MG63 (cell line): ENCODE measurements at places on chromosomes 6 and 20. TPM values are rescaled to one million over a fixed set of nuclear protein-coding genes. Genes with fewer than 3 reads are reported as not detected.

Gene TSHZ2
- not detected in 2 replicates for total RNA-seq

Gene SAMD3
- total RNA-seq, result not detected in 2 replicates

Gene GUCA1A
- total RNA-seq, result not detected in 2 replicates

Gene RFX6
- not detected in 2 replicates for total RNA-seq

Gene TAAR2
- not detected in 2 replicates for total RNA-seq

Gene KIZ
- 4.8 and 11.2 TPM in 2 replicates for total RNA-seq

Gene IBTK
- total RNA-seq, result 28.8 and 44.3 TPM in 2 replicates

Gene MYO6
- total RNA-seq, result 3.5 and 4.1 TPM in 2 replicates

Gene KCNG1
- total RNA-seq, result 65.9 and 68.9 TPM in 2 replicates

Gene APCDD1L
- total RNA-seq, result not detected in 2 replicates

Gene SALL4
- not detected in 2 replicates for total RNA-seq

Gene NKAPL
- total RNA-seq, result not detected in 2 replicates

Gene EFCAB8
- total RNA-seq, result not detected in 2 replicates

GRCh38 chr6:157139054-157139708 is 184.1 kb downstream of the TMEM242 start:
- DNase-seq, result no peak

GRCh38 chr6:110410511-110410910 is 4.9 kb downstream of the DDO start:
- DNase-seq, result no peak

DNA sequence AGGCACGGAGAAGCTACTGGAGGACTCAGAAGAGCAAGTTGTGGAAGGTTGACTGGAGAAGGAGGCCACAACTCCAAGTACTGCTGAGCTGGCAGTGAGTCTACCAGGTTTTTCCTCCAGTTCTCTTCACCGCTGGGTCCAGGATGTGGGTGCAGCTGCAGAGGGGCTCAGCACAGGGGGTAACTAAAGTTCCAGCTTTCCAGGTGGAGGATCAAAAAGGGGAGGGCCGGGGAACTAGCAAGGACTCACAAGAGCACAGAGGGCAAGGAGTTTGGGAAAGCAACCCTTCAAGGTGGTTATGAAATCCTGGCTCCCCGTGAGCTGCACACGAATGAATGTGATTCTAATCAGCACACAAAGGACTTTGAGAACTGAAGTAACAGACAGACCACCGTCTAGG is 194.2 kb upstream of the GMDS start:
- DNase-seq, result no peak

DNA sequence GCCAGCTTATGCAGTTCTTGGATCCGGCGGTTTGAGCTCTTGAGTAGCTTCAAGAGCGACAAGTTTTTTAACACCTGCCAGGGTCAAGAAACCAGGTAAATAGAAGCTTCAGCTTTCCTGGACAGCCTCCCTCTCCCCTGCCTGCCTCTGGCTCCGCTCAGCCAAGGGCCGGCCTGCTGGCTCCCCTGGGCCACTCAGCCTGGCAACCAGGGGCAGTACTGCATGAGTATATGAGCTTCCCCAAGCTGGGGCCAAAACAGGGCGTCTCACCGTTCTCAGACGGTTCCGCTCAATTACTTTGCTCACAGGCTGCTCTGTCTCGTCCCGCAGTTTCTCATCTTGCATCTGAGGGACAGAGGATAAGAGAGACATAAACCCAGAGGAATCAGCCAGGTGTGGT is 856 bp downstream of the TP53TG5 start:
- no peak for DNase-seq

GRCh38 chr6:21431526-21431925 is 162.0 kb upstream of the SOX4 start:
- DNase-seq, result no peak

DNA sequence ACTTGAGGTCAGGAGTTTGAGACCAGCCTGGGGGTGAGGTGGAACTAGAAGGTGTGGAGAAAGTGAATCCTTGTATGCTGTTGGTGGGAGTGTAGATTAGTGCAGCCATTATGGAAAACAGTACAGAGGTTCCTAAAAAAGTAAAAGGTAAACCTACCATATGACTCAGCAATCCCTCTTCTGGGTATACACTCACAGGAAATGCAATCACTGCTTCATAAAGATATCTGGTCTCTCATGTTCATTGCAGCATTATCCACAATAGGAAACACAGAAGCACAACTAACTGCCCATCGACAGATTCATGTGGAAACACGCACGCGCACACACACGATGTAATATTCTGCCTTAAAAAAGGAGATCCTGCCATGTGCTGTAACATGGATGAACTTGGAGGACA is 66.7 kb downstream of the CDC5L start:
- no peak for DNase-seq

DNA sequence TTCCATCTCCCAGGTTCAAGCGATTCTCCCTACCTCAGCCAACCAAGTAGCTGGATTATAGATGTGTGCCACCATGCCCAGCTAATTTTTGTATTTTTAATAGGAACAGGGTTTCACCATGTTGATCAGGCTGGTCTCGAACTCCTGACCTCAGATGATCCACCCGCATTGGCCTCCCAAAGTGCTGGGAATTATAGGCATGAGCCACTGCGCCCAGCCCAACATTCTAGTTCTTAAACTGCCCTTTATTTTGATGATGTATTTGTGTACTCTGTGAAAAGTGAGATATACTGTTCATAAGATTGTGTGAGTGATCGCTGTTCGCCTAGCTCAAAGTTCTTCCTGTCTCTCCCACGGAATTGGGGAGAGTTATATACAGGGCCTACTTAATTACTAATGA is 93.1 kb downstream of the HFE start:
- no peak for DNase-seq

GRCh38 chr6:90695316-90695715 is 108.4 kb upstream of the MAP3K7 start:
- DNase-seq, result no peak

DNA sequence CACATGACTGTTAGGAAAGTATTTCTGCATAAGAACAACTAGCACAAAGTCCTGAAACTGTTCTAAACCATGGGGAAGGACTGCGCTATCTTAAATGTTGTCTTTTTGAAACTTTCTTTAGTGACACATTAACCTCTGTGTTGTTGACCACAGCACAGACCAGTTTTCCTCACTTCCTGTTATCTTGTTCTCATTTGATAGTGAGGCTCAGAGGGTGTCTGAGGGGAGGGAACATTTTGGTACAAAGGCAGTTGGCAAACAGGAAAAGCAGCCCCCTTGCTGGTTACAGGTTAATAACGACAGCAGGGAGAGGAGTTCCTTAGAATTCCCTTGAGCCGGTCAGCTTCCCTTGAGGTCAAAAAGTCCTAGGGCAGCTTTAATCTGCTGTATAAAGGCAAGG is 143.5 kb upstream of the BMP2 start:
- no peak for DNase-seq

DNA sequence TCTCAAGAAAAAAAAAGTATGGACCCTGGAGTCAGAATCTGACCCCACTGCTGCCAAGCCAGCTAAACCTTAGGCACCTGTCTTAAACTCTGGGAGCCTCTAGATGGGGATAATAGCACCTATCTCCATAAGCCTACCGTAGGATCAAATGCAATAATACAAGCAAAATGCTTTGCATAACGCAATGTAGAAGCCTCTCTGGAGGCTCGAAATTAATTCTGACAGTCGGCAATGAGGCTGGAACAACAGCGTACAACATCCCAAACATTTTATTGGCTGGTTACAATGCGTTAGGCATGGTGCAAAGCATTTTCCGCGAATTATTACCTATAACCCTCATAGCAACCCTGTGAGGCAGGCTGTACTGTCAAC is 521 bp downstream of the CDK5RAP1 start:
- no peak for DNase-seq

DNA sequence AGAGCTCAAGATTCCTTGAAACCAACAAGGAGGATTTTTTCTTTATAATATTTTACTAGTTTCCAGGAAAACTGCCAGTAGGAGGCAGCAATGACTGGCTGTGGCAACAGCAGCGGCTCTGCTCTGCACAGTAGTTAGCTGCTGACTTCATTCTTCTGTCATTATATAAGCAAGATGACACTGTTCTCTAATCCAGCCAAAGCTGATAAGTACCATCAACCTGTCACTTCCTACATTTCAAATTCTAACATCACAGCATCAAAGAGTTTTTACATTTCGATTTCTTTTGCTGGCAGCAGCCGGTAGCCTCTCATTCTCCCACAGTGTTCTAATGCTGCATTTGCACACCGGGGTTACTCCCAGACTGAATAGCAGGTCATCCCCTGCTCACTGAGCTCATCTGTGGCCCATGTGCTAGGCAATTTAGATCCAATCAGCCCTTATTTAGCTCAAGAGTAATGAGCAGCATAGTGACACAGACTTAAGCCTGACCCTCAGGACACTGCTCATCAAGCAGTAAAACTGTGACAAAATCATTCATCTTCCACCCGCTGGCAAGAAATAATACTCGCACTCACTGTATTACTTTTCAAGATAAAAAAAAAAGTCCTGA is 67.8 kb downstream of the MMS22L start:
- peak; percentile 41 for DNase-seq

- DNase-seq, result no peak
These were observed 5.7 kb downstream of the SESN1 start for GRCh38 chr6:109088995-109089394.

GRCh38 chr6:11667876-11668275 is 110.7 kb downstream of the ADTRP start:
- no peak for DNase-seq

DNA sequence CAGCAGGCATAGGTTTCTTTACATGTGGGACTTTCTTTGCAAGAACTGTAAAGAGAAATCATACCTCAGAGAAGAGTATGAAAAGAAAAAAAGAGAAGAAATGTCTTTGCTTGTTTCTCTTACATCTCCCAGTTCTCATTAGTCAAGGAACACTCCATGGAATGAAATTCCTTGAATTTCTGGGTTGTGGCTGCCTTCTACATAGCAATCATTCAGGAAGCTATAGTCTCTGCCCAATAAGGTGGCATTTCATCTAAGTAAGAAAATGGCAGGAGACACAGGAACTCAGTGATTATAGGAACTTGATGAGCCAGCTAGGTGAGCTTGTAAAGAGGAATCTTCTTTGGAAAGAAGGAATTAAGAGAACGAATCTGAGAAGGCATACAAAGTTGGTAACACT is 197.0 kb upstream of the FKBP1C start:
- DNase-seq, result no peak

DNA sequence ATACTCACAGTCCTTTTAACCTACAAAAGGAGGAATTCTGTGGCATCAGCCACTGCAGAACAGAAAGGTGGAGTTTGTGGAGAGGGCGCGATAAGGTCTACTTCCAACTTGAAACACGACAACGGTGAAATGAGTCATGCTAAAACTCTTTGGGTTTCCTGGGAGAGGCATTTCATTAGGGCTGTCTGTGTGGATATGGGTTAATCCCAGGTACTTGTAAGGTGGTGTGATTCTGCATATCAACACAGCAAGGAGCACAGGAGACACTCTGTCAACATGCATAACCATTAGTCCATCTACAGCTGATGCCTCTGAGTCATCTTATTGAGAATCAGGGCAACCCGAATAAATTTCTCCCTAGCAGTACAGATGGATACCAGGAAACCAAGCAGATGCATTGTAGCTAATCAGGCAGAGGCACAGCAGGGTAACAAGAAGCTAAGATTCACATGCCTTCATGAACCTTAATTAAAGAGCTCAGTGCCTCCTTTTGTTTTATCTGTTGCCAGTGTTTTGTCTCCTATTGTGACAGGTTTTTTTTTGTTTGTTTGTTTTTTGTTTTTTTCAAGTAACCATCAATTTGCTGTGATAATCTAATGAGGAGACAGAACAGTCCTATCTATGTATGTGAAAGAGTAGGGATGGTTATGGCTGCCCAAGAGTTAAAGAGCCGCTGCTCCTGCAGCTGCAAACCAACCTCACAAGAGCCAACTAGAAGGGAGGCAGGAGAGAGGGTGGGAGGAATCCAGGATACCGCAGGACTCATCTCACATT is 315.8 kb upstream of the SOX4 start:
- DNase-seq, result no peak

- DNase-seq, result no peak
These were observed 69.2 kb downstream of the THBS2 start for GRCh38 chr6:169184419-169184818.

DNA sequence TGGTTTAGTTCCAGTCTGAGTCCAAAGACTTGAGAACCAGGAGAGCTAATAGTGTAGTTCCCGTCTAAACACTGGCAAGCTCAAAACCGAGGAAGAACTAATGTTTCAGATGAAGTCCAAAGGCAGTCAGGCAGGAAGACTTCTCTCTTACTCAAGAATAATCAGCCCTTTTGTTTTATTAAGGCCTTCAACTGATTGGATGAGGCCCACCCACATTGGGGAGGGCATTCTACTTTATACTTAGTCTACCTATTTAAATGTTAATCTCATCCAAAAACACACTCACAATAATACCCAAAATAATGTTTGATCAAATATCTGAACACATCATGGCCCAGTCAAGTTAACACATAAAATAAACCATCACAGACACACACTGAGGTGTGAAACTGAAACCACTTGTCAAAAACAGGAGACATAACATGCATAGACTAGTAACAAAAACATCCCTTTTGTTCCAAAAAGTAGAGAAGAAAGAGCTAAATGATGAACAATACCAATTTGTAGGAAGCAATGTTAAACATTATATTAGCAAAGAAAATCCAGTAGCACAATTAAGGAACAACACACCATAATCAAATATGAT is 50.2 kb upstream of the SENP6 start:
- no peak for DNase-seq

DNA sequence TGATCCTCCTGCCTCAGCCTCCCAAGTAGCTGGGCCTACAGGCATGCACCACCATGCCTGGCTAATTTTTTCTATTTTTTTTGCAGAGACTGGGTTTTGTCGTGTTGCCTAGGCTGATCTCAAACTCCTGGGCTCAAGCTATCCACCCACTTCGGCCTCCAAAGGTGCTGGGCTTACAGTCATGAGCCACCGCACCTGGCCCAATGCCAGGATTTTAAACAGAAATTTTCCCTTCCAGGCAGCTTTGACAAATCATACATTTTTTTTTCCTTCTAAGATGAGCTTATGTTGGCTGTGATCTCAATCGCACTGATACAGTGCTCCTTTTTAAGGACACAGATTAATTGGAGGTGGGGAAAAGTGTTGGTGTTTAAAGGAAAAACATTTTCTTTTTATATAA is 73.2 kb upstream of the CD2AP start:
- no peak for DNase-seq

DNA sequence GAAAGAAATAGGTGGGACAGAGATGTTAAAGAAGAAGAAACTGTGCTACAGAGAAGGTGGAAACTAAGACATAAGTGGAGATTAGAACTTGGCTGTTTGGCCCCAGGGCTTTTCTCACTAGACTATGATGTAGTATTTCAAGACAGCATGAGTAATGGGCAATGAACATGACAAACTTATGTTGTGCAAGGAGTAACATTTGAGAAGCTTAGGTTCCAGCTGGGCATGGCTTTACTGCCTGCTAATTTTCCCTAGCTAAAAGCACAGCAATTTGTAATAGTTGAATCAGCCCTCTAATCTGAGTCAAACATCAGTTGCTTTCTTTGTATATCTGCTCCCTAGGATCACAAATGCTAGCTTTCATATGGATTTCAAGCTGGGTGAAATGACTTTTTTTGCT is 294.3 kb upstream of the BMP2 start:
- peak; percentile 4 for DNase-seq

- no peak for DNase-seq
These were observed 169.3 kb upstream of the CDH4 start for GRCh38 chr20:61082720-61083119.
